ENCODE measurements at places on chromosomes 5 and 9.

- DNase-seq: no peak
These were observed 427.7 kb downstream of the PRELID2 start for GRCh38 chr5:145407300-145408047.

DNA sequence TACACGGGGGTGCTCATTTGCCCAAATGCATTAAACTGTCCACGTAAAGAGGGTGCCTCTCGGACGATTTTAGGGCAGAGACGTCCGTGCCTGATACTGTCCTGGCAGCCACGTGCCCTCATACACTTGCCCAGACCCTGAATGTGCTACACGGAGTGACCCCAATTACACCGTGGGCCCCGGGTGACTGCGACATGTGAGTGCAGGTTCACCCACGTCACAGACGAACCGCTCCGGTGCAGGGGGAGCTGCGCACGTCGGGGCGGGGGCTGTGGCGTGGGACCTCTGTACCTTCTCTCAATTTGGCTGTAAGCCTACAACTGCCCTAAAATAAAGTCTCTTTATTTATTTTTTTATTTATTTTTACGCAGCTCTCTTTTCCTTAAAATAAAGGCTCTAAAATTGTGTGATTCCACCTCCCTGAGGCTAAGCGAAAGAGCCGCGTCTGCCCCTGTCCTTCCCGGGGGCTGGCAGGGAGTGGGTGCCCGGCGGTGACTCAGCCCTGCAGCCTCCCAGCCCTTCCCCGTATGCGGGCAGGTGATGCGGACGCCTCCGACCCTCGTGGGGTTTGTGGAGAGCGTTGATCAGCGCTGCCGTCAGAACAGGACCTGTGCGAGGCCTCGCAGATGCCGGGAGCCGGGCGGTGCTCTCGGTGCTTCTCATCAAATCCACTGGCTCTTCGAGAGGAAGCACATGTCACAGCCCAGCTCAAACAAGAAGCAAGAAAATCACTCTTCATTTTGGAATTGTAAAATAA, 9.2 kb upstream of the EGFL7 start:
- no peak for DNase-seq

GRCh38 chr5:173623296-173623771, 6.9 kb upstream of the BOD1 start:
- no peak for DNase-seq

- DNase-seq: no peak
These were observed 169.3 kb downstream of the SGCD start for GRCh38 chr5:156496291-156496690.

DNA sequence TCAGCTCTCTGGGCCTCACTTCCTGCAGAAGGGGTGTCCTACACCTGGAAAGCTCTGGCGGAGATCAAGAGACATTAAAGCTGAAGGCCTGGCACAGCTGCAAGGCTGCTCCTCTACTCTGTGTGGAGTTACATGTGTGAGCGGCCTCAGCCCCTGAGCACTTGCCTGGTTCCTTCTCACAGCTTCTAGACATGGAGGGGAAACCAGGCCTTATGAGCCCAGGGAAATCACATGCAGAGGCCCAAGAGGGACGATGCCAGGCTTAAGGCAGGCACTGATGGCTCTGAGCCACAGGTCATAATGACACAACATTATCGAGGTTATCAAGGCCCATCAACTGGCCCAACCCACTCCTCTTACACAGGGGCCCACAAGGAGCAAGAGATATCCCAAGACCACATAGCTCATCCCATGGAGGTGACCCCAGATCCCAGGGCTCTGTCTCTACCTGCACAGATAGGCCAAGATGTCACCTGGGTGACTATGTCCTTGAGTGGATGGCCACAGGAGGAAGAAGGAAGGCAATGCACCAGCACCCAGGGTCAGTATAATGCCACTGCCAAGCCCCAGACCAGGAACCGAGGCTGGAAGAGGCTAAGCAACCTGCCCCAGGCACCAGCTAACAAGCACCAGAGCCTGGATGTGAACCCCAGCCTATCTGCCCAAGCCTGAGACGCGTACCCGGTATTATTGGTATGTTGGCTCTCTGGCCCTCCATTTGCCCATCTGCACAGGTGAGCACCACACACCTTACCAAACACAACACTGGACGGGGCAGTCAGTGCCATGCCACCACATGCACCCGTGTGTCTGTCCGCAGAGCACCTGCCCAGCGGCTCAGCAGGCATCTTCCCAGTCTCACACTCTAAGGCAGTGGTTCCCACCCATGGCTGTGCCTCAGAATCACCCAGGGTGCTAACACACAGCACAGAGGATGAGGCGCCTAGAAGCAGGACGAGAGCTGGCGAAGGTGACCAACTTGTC, 143.3 kb downstream of the GABBR2 start:
- no peak for DNase-seq

GRCh38 chr9:136602193-136602885, 56.5 kb upstream of the NOTCH1 start:
- DNase-seq: no peak

DNA sequence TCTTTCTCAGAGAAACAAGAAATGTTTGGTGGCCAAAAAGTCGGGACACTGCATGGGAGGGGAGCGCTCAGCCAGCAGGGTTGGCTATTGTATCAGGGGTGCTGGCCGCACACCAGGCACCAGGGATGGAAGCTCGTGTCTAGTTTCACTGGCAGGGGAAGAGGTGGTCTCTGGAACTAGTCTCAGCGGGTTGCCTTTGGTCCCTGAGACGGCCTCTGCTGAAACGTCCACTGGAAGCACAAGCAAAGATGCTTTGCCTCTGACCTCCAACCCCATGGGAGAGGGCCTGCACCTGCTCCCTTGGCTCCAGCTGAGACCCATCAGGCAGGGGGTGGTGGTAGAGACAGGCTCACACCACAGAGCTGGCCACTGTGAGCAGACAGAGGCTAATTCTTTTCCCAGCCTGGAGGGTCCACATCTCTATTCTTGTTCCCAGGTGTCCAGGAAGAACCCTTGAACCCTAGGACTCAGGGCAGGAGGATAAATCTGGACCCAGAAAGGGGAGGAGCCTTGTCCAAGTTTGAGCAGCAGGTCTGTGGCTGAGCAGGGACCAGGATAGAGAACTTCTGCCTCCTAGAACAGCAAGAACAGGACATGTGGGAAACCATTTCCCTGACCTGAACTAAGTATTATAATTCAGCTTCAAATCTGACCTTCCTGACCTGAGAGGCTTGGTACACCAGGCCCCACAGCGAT, 102.6 kb downstream of the RGS3 start:
- no peak for DNase-seq

DNA sequence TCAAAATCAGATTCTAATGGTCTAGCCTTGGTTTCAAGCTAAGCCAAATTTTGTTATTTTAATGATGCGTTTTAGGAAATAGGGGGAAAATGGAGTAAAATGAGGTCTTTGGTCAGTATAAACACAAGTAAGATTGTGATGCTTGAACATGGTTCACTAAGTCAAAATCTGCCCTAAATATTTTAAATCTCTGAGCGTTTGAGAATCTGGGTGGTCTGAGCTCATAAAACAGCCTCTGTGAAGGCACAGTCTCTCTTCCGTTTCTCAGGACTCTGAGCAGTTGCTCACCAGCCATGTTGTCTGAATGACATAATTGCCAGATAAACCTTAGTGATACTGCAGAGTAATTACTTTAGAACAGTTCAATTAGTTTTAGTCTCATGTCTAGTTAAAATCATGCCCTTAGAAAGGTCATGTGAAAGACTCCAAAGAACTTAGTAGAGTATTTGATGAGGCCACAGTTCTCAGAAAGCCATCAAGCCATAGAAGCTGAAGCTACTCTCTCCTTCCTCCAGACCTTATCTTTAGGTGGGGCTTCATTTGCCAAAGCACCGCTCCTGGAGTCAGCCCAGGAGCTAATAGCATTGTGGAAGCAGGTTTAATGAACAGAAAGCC, 257.1 kb upstream of the MAP3K1 start:
- DNase-seq: peak; percentile 55

DNA sequence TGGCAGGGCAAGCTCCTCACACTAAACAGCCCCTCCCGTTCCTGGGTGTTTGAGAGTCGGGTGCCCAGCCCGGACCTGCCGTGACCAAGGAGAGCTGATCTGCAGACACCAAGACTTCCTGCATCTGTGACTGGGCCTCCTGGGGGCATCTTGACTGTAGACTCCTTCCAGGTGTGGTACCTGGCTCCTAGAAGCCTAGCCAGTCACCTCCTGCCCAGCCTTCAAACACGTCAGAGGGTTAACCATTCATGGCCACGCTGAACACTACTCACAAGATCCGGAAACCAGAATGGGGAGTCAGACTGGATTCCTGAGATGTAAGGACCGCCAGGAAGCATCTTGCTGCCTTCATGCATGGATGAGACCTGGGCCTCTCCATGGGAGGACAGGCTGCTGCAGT, 3.7 kb upstream of the LCN2 start:
- DNase-seq: no peak

GRCh38 chr9:12774861-12775678, at the start of gene LURAP1L:
Gene LURAP1L, plus strand, starts transcription at chr9:12775020. Its CDS starts 696 bp downstream, at chr9:12775716.
- no peak for DNase-seq

DNA sequence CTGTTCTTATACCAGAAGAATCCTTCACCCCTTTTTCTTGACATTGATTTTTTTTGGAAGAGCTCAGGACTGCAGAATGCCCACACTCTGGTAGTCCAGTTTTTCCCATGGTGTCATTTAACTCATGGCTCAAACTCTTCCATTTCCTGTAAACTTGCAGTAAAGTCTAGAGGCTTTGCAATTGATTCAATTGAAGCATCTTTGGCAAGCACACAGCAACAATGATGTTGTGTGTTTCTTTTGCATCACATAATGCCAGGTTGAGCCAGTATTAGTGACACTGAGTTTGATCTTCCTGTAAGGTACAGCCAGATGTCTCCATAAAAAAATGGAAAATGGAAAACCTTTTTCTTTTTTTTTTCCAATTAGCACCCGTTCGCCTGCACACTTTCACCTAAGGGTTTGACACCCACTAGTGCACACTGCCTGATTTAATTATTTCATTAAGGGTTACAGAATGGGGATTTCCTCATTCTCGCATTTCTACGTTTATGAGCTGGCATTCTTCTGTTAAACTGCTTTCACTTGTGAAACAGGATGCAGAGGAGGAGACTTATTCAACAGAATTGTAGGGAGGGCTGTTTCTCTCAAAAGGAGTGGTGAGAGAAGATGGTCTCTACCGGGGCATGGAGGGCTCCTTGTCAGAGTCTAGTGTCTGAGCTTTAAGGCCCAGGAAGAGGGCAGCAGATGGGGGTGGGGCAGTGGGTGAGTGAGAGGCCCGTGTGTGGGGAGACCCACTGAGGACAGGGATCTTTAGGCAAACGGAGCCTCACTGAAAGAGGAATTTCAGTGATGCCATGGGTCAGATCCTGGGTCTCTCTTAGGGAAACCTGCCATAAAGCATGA, 2.2 kb upstream of the S1PR3 start:
- DNase-seq: no peak

- no peak for DNase-seq
These were observed 71.5 kb upstream of the MEF2C start for GRCh38 chr5:88954511-88954910.

- DNase-seq: no peak
These were observed 155.3 kb upstream of the ABCA1 start for GRCh38 chr9:105083256-105083655.

DNA sequence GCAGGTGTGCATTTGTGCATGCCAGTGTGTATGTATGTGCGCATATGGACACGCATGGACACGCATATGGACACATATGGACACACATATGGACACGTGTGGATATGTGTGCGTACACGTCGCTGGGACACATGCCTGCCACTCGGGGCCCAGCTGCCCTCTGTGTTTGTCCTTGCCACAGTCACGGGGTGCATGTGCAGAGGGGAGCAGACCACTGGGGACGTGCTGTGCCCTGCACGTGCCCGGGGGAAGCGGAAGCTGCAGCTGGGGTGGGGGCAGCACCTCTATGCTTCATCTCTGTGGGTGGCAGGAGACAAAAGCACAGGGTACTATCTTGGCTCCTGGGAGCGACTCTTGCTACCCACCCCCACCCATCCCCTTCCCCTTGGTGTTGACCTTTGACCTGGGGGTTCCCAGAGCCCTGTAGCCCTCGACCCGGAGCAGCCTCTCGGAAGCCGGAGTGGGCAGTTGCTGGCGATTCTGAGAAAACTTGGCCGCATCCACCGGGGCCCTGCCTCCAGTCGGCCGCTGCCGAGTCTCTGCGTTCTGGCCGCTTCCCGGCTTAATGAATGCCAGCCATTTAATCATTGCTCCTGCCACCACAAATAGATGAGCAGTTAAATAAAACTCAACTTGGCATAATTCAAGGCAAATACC, 2.4 kb upstream of the SLC6A18 start:
- DNase-seq: no peak

GRCh38 chr9:137439158-137439714, 1.9 kb downstream of the ENTPD8 start:
- DNase-seq: no peak

GRCh38 chr9:120689860-120690259, 24.4 kb downstream of the MEGF9 start:
- DNase-seq: no peak

- DNase-seq: no peak
These were observed 38.3 kb upstream of the NEURL1B start for GRCh38 chr5:172602783-172603231.
